ENCODE measurements at places on chromosomes 3 and 15.

DNA sequence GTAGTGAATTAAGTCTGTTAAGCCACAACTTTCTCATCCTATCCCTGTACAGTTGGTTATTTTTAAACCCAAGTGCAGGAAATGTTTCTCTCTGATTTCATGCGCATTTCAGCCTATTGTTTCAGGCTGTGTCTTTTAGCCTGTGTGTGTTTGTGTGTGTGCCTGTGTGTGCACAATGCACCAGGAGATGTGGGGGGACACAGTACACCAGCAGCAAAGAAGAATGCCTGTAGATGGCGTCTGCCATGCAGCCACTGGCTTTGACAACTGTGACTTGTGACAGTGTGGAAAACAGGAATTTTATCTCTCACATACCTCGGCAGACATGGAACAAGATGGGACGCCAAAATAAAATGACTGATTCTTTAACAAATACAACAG lies 43.6 kb upstream of the PLXNA1 start:
- DNase-seq: no peak

- no peak for DNase-seq
Observed at GRCh38 chr3:39156421-39156820, 3.0 kb upstream of the CSRNP1 start.

GRCh38 chr3:2458816-2459215 lies 360.1 kb downstream of the CNTN4 start:
- no peak for DNase-seq

DNA sequence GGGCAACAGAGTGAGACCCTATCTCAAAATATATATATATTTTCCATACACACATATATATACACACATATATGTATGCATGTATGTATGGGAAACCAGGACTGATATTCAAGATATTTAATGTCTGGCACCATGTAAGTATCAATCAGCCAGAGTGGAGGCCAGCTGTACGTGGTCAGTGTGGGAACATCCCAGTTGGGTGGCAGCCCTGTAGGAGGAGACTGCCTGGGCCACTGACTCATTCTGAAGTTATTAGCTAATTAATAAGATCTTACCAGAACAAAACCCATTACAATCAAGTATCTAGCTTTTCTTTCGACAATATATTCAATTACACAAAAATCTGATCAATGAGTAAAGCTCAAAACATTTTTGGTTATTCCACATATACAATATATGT lies 85.1 kb upstream of the OCA2 start:
- no peak for DNase-seq

DNA sequence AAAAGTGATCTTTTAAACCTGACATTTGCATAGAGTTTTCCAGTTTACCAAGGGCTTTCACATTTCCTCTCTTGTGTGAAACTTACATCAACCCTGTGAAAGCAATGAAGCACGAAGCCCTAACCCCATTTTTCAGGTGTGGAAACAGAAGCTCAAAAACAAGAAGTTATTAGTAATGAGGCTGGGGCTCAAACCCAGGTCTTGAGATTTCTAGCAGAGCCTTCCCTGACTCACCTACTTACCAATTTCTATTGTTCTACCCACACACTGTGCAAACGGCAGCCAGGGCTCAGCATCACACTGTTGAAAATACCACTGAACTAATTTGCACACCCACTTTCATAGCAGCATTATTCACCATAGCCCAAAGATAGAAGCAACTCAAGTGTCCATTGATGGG lies 117.8 kb upstream of the IGF1R start:
- no peak for DNase-seq

- no peak for DNase-seq
Observed at GRCh38 chr15:59711451-59712243, 22.5 kb upstream of the BNIP2 start.

DNA sequence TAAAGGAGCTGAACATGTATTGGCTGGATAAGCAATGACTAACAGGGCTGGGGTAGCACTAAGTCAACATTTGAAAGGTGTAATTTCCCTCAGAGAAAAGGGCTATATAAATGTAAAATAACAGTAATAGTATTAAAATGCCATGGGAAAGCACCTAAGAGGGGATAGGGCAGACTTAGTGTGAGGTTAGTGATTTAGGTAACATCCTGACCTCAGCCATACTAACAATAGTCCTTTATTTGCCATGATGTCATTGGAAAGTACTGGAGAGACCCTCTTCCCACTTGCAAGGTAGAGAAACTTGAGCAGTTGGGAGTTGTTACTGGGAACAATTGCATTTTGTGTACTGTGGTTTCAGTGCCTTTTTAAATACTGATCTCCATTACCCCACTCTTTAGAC lies 103.4 kb downstream of the LSAMP start:
- no peak for DNase-seq

GRCh38 chr3:121295452-121295851 lies 250.3 kb downstream of the POLQ start:
- no peak for DNase-seq

DNA sequence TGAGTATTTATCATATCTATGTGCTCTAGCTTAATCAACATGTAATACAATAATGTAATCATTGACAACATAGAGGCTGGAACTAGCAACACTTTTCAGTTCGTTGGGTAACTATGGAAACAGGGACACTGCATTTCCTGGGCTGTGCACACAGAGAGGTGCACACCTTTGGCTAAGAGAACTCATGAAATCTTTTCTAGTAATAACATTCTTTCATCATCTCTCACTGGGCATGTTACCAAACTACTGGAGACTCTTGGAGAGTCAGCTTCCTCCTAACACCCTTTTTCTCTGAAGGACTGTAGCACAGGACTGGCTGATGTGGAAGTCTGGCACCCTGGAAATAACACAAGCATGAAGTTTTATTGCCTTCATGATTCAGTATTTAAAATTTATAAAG lies 135.6 kb downstream of the KCNMB2 start:
- DNase-seq: no peak

Measured in AG09319 (cell line).